ENCODE measurements at places on chromosomes 11 and 22.

GRCh38 chr11:69011624-69012091 lies 1.4 kb downstream of the MRGPRF start:
- DNase-seq, result no peak

- no peak for DNase-seq
These were observed 110.8 kb downstream of the MTNR1B start for GRCh38 chr11:93080146-93080759.

- DNase-seq, result no peak
These were observed 109.9 kb downstream of the MICAL2 start for GRCh38 chr11:12220305-12220704.

GRCh38 chr11:129260750-129261149 lies 68.6 kb upstream of the ARHGAP32 start:
- DNase-seq, result no peak

DNA sequence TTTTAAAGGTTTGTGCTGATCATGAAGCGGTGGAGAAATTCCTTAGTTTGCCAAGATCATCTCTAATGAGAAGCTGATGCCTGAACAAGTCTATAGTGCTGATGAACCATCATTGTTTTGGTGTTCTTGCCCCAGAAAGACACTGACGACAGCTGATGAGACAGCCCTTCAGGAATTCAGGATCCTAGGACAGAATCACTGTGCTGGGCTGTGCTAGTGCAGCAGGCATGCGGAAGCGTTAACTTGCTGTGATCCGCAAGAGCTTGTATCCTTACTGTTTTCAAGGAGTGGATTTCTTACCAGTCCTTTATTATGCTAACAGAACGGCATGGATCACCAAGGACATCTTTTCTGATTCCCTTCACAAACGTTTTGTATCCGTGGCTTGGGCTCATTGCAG lies 104.1 kb downstream of the TBC1D22A start:
- DNase-seq, result no peak

- no peak for DNase-seq
These were observed 17.4 kb downstream of the NPAT start for GRCh38 chr11:108204929-108205499.

GRCh38 chr22:46446799-46447198 lies 90.6 kb downstream of the CELSR1 start:
- DNase-seq, result no peak

- DNase-seq, result no peak
These were observed 435.4 kb downstream of the TMEM135 start for GRCh38 chr11:87473174-87473573.

DNA sequence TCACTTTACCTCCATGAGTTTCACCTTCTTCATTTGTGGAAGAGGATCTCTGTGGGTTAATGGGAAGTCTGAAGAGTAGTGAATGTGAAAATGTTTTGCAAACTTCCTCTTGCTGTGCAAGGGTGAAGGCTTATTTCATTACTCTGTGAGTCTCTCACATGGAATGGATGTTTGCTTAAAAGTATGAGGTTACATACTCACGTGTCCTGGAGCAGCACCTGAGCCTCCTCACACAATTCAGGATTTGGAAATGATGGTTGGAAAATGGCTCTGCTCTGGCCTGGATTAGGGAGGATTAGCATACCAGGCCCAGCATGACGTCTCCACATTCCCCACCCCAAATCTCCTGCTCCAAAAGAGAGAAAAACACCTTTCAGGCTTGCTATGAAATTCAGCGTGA lies 4.8 kb downstream of the GRAMD1B start:
- no peak for DNase-seq

DNA sequence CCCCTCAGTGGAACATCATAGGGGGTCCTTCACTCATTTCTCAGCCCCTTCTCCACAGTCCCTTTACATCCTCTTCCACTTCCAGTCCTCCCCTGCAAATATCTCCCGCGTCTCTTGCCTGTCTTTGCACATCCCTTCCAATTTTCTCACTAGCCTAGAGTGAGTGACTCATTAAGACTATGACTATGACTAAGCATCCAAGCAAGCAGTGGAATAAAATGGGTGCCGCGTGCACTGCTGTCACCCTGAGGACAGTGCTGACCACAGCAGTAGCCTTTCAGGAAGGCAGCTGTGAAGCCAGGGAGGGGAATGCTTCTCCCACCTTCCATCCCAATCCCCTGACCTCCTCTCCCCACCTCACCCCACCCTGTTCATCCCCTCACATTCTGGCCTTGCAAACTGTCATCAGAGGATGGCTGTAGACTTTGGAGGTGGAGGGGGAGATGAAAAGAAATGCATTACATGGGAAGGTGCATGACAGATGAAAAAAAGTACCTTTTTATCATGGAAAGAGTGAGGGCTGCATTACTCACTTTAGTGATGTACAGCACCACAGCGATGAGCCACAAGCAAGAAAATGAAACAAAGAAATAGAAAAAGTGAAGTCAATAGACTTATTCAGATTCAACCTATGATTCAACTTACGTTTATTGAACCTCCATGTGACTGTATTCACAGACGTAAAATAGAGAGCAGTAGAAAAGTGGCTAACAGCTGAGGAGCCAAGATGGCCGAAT lies 948.2 kb downstream of the NTM start:
- no peak for DNase-seq

DNA sequence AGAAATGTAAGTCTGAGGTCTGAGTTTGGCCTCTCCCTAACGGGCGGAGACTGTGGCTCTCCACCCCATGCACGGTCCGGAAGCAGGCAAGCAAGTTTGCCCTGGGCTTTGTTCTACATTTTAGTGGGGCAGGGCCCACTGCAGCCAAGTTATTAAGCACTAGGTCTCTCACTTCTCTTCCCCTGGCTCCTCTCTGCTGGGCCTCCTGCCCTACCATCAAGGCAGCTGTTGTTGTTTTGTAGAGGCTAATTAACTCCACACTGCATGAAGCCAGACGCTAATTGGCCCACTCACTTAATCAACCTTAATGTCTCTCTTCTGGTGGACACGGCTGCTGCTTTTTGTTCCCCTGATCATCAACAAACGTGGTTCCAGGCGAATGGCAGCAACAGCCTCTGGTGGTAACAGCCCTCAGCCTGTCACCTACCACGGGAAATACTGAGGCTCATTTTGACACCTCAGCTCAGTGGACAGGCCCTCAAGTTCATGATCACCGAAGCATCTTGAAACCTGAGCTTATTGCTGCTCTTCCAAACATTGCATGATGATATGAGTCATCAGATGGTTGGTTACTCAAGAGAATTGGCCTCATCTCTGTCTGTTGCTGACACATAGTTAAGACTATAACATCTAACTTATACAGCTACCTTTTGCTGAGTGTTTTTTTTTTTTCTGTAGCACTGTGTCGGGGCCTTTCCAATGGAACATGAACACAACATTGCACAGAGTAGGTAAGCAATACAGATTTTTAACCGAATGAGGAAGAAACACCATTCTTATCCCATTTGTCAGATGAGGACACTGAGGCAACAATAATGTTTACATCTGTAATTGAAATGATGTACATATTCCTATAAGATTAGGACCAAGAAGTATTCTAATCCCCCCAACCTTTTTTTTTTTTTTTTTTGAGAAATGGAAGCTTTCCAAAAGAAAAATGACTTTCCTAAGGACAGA lies 20.8 kb upstream of the LMO2 start:
- DNase-seq, result peak; percentile 65

- DNase-seq, result no peak
These were observed 86.9 kb upstream of the NNMT start for GRCh38 chr11:114209343-114209742.

DNA sequence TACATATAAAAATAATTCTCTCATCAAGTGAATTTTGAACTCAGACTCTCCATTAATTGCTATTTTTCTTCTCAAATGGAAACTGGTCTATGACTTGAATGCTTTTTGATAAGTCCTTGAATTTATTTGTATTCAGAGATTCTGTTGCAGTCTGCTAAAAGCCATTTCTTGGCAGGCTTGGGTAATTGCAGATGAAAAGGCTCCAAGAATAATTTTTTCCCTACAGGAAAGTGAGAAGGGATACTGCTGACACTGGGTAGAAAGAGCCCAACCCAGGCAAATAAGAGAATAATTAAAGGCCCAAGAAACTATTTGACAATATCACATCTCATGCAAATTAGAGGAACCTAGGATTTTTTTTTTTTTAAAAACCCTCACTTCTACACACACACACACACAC lies 246.5 kb upstream of the DDI1 start:
- DNase-seq, result no peak

- DNase-seq, result no peak
These were observed 222.1 kb upstream of the CARD18 start for GRCh38 chr11:105361651-105362050.

DNA sequence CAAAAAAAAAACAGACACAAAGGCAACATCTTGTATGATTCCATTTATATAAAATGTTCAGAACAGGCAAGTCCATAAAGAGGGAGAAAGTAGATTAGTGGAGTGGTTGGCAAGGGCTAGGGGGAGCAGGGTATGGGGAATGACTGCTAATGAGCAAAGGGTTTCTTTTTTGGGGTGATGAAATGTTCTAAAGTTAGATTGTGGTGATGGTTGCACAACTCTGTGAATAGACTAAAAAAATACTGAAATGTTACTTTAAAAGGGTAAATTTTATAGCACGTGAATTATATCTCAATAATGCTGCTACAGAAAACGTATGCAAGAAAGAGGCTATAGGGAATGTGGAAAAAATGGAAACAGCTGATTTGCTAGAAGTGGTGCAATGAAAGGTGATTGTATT lies 155.1 kb downstream of the TENM4 start:
- no peak for DNase-seq

GRCh38 chr11:17188675-17189074 lies 19.1 kb downstream of the PIK3C2A start:
- no peak for DNase-seq

GRCh38 chr11:121958971-121959325 lies 157.1 kb downstream of the BLID start:
- DNase-seq, result no peak

DNA sequence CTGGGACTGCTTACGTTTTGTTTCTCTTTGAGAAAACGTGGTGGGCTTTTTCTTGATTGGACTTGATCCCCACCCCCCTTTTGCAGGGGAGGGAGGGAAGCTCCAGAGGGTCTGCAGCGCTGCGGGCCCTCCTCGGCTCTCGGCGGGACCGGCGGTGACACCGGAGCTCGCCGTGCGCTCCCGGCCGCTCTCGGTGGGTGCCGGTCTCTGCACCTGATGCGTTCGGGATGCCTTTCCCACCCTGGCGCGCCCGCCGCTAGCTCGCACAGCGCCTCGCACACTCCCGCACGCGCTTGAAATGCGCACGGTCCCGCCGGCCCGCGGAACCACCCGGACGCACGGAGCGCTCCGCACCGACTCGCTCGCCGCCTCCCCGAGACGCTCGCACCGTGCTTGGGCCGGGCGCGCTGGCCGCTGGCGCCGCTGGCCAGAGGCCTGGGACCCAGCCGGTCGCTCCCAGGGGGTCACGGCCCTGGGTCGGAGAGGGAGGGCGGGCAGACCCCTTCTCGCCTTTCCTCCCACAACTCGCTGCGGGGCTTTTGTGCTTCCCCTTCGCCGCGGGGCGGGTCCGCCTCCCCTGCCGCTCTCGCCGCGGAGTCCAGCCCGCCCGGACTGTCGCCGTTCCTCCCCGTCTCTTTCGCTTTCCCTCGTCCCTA lies 1.0 kb downstream of the ZBTB16 start:
- no peak for DNase-seq

- DNase-seq, result peak; percentile 58
These were observed 20.8 kb upstream of the DLAT start for GRCh38 chr11:112004389-112004788.

GRCh38 chr11:75773595-75774353 lies 5.2 kb downstream of the DGAT2 start:
- peak; percentile 86 for DNase-seq

GRCh38 chr22:32887324-32887980 lies 85.9 kb downstream of the TIMP3 start:
- no peak for DNase-seq

GRCh38 chr22:45208993-45209838 lies 31.5 kb downstream of the KIAA0930 start:
- no peak for DNase-seq

- no peak for DNase-seq
These were observed 13.5 kb upstream of the SORL1-AS1 start for GRCh38 chr11:121466063-121466794.

DNA sequence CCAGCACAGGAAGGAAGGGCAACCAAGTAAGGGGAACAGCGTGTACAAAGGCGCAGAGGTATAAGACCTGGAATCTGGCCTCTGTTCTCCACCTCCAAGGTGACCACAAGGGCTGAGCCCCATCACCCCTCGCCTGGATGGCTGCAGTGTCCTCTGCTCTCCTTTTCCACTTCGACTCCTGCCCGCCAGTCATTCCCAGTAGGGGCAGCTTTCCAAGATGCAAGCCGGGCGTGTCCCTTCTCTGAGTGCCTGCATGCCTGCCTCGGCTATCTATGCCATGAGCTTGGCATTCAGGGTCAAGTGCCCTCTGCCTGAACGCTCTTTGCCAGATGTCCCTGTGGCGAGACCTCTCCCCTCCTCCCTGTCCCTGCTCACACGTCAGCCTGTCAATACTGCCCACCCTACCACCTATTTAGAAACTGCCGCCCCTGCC lies 17.0 kb downstream of the FADS3 start:
- DNase-seq, result no peak

GRCh38 chr11:43837879-43838278 lies 42.8 kb upstream of the ALKBH3 start:
- no peak for DNase-seq

DNA sequence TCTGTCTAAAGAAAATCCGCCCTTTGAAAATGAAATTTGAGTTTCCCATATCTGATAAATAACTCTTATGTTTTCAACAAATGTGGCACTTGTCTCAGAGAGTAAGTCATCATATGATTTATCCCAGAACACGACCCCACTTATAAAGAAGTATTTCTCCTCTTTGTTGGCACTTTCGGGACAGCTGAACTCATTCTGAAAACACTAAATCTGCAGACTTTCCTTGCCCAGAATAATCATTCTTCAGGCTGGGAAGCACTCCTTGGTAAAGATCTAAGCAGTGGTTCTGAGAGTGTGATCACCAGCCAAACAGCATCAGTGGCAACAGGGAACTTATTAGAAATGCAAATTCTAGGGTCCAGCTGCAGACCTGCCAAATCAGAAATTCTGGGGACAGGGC lies 532.2 kb upstream of the API5 start:
- DNase-seq, result no peak

DNA sequence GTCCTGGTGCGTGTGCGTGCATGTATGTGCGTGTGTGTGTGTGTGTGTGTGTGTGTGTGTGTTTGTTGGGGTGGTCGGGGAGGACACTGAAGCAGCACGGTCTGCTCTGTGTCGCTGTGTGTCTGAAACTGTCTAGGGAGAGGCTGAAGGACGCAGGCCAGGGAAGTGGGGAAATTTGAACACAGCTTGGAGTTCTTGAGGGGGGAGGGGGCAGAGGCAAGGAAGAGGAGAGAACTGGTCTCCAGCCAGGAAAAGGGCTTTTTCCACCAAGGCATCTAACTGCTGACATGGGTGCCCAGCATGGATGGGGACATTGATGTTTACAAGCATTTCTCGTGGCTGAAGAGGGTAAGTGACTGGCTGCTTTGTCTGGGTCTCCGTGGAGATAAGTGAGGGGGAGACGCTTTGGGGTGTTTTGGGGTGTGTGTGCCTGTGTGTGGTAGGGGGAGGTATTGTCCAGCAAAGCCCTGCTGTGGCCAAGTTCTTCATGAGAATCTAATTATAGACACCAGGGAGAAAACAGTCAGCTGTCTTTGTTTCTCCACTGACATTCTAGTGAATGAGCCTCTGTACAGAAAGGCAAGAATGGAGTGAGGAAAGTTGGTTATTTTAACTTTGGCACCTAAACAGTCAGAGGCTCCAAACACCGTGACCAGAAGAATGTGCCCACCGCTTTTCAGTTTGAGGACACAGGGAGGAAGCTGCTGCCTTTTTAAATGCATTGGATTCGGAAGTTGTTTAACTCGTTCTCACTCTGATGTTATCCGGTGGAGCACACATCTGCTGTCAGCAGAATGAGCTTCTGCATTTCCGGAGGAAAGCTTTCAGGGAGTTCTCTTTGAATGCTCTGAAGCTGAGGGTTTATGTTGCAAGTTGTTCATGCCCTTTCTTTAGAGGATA lies 63.7 kb downstream of the PPFIBP2 start:
- DNase-seq, result no peak
